ENCODE measurements at places on chromosomes 13 and 19.

DNA sequence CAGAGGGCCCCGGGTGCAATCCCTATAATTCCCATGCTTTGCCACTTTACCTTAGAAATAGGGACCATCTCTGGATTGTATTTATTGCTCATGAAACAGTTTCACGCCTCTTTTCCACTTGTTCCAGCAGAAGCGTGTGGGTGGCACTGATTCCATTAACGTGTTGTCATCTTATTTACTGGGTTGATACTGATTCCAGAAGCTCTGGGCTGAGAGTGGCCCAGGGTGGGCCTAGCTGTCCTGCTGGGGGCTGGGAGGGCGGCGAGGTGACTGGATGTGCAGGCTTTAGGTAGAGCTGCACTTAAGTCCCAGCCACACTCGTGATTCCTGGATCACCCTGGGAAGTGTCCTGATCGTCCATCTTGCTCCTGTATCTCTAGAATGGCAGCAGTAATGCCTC is 155.0 kb downstream of the TEX29 start:
- no peak for DNase-seq

- no peak for DNase-seq
Observed at GRCh38 chr13:98925949-98926348, 51.9 kb downstream of the DOCK9 start.

- DNase-seq, result peak; percentile 58
Observed at GRCh38 chr19:43555185-43555770, 20.0 kb downstream of the XRCC1 start.

GRCh38 chr19:4060621-4061177 is 6.0 kb downstream of the ZBTB7A start:
- no peak for DNase-seq

- no peak for DNase-seq
Observed at GRCh38 chr13:31129419-31129818, 32.3 kb downstream of the HSPH1 start.

DNA sequence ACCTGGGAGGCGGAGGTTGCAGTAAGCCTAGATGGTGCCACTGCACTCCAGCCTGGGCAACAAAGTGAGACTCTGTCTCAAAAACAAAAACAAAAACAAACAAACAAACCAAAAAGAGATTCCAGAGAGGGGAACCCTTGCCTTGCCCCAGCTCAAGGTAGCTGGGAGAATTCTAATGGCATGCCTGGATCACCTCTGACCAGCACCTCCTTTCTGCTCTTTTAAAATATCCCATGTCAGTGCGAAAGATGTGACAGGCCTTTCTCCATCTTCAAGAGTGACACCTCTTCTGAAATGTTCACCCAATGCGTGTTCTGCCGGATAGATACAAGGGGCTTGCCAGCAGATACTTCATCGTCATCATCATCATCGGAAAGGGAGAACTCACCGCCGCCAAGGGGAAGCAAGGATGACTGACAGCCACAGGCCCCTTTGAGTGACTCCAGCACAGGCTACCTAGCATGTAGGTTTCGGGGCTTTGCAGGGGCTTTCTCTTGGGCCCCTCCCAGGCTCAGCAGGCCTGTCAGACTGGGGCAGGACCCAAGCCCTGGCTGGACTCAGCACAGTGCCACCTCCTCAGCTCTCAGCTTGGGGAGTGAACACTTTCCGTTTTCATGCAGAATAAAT is 18.9 kb upstream of the LRP3 start:
- no peak for DNase-seq

- DNase-seq, result no peak
Observed at GRCh38 chr13:59674616-59675015, 489.1 kb downstream of the DIAPH3 start.

- DNase-seq, result no peak
Observed at GRCh38 chr13:47437406-47437805, 540.6 kb upstream of the HTR2A start.

GRCh38 chr13:101291646-101292515 is 124.4 kb downstream of the NALCN start:
- no peak for DNase-seq

DNA sequence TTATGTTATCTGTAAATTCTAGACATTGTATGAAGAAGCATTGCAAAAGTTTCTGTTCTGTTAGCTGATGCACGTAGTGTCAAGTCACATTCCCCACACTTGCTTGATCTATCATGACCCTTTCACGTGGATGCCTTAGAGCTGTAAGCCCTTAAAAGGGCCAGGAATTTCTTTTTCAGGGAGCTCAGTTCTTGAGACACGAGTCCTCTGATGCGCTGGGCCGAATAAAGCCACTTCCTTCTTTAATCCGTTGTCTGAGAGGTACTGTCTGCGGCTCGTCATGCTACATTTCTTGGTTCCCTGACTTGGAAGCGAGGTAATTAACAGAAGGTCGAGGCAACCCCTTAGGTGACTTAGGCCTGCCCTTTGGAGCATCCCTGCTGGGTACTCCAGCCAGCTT is 5.8 kb downstream of the ZNF816 start:
- no peak for DNase-seq

GRCh38 chr19:2469102-2469914 is 6.6 kb upstream of the GADD45B start:
- no peak for DNase-seq

- DNase-seq, result peak; percentile 11
Observed at GRCh38 chr19:44796701-44797115, 12.2 kb upstream of the BCAM start.

Data from anterior cingulate cortex (tissue), 58 donors.